Activated CD8-positive, alpha-beta memory T cell treated with anti-CD3 and anti-CD28 coated beads for 48 hours (primary cell): ENCODE measurements at places on chromosomes 12 and 14.

GRCh38 chr14:88196925-88197324 is 126.1 kb downstream of the KCNK10 start:
- no peak for DNase-seq

- DNase-seq: no peak
Measured at GRCh38 chr14:104638190-104638589, 33.6 kb upstream of the TMEM179 start.

- DNase-seq: no peak
Measured at GRCh38 chr12:4806439-4807115, 86.4 kb downstream of the GALNT8 start.

- no peak for DNase-seq
Measured at GRCh38 chr12:121388421-121388981, 11.4 kb upstream of the RNF34 start.

DNA sequence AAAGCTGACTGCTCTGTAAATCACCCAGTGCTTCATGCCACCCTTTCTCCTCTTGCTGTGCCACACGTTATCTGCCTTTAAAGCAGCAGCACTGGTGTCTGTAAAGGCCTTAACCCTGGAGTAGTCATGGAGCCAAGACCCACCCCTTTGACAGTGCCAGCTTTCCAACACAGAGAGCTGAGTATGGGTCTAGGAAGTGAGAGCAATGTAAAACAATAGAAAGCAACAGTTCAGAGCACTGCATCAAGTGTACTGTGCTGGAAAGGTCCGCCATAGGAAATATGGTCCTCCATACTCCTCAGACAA is 139.5 kb downstream of the DAD1 start:
- no peak for DNase-seq

DNA sequence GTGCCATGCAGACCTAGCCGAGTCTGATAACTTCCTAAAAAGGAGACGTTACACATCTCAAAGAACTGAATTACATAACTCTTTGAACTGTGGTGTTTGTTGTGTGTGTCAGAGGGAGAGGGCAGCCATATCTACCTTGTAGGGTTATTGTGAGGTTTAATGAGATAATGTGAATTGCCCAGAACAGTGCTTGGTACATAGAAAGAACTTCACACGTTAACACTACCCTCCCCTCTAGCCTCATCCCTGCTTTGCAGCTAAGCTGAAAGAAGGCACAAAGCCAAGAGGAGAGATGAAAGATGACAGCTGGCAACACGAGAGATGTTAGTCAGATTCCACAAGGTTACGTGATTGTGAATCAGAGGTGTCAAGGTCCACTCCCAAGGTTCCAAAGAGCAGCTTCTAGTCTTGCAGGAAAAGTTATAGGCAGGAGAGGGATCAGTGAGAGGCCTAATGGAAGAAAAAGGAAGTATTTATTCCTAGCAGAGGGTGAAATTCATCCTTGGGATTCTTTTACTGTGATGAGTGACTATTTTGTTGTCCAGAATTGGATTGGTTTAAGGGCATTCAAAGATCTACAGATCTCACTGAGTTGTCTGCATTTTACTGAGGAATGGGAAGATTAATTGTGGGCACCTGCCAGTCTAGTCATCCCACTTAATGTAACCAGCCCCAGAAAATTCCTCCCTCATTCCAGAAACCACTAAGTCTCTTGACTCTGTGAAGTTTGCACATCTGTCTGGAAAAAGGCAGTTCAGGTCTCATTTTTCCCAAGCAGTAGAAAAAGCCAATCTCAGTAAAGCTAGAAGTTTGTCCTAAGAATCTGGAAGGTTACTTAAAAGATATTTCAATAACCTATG is 25.9 kb upstream of the WNK1 start:
- DNase-seq: no peak

- no peak for DNase-seq
Measured at GRCh38 chr14:91273885-91274273, 29.4 kb upstream of the GPR68 start.

- peak; percentile 99 for DNase-seq
Measured at GRCh38 chr14:49867831-49868719, 15.5 kb upstream of the NEMF start.

- DNase-seq: no peak
Measured at GRCh38 chr12:52977170-52977569, 28.3 kb downstream of the KRT18 start.

DNA sequence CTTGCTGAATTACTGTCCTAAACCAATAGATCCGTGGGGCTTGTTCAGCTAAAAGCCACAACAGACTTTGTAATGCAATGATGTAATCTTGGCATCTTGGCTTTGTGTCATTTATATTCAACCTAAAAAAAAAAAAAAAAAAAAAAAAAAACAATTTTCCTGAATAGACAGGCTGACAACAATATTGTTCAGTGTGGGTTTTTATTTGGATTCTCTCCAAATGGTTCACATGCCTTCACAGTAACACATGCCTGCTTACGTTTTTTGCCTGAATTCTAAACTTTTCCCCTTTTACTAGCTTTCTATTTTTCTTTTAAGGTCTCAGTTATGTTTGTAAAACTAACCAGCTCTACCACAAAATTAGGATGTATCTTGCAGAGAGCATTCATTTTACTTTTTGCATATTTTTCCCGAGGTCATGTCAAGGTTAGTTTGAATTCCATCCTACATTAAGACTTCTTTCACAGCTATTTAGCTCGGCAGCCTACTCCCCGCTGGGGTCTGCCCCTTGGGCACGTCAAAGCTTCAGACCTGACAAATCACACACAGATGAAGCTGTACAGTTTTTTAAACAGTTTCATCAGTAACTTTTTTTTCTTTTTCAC is 213.7 kb upstream of the NPAS3 start:
- no peak for DNase-seq

- DNase-seq: no peak
Measured at GRCh38 chr12:70176290-70176689, 66.9 kb upstream of the CNOT2 start.

- DNase-seq: no peak
Measured at GRCh38 chr12:117986705-117987469, 18.1 kb upstream of the KSR2 start.

DNA sequence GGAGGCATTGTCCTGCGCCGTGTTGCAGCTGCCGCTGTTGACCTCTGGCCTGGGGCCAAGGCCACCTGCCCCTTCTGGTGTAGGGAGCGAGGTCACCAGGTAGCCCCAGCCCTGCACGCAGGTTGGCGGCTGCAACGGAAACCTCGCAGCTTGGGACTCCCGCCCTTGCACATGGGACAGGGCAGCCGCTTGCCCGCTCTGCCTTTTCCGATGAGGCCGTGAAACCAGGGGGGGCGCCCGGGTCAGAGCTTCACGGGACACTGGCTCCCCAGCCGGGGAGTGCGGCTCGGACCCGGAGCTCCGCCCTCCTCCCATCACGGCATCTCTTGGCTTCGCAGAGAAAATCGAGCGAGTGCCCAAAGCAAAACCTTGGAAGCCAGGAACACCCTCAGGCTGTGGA is 25.4 kb downstream of the DNAH10 start:
- no peak for DNase-seq

DNA sequence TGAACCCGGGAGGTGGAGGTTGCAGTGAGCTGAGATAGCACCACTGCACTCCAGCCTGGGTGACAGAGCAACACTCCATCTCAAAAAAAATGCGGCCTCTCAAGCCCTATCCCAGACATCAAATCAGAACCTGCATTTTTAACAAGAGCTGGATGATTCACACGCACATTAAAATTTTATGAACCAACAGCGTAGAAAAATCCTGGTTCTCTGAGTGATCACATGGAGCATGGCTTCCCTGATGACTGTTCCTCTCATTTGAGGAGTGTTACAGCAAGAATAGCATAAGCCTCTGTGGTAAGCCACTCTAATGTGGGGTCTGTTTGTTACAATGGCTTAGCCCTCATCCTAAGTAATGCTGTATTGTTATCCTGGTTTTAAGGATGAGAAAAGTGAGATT is 163.6 kb downstream of the BRMS1L start:
- no peak for DNase-seq

DNA sequence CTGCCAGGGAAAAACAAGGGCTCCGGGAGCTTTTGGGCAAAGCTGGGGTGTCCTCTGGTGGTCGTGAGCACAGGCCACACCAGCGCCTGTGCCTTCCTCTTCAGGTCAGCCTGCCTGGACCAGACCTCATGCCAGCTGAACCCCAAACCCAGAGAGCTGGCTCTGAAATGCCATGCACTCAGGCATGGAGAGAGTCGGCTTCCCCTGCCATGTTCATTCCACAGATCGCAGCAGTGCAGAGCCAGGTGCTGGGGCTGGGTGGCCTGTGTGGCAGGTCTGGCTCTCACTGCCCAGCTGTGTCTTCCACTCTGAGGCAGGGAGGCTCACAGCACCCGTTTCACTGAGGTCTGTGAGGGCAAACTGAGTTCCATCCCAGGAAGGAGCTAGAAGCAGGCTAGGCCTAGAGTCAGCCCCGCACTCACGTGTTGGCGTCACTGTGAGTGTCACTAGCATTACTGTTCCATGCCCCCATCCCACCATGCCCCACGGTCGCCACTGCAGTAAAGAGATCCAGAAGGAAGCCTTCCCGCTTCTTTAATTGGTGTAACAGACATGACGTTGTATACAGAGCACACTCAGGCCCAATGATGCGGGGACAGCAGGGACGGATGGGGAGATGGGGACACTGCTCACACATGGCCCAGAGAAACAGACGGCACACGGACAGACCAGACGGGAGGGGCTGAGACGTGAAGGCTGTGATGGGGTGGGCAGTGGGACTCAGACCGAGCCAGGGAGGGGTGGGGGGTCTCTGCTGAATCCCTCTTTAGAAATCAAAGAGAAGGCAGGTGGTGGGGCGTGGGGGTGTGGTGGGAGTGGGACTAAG is 2.7 kb downstream of the ARL6IP4 start:
- DNase-seq: no peak

- DNase-seq: no peak
Measured at GRCh38 chr12:53060721-53061276, 10.9 kb downstream of the TNS2 start.

DNA sequence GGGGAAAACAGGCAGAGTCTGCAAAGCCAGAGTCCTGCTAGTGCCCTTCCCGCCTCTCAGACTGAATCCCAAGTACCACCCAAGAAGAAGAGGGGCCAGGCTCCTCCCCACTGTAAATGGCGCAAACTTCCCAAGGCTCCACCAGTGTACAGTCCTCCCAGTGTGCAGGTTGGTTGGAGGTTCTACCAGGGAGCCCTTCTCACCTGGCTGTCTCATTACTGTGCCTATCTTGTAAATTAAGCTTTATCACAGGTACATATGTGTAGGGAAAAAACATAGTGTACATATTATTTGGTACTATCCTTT is 189.7 kb downstream of the FSCB start:
- no peak for DNase-seq
